ENCODE measurements at places on chromosomes 6 and 20.

GRCh38 chr20:13105039-13105438, 96.3 kb downstream of the SPTLC3 start:
- DNase-seq, result no peak

DNA sequence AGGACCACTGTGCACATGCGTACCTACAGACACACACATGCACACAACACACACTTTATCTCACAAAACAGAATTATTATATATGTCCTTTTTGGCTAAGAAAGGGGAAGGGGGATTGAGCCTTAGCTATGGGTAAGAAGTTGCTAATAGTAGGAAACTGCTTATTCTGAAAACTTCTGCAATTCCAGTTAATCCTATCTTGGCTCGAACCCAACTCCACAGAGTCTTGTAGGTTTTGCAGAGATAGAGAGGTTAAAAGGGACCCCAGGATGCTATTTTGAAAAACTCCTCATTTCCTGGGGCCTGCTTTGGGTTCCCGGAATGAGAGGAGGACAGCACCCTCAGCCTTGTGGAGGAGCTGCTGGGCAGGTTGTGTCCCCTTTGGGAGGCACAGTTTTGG, 233.8 kb downstream of the CLIC5 start:
- no peak for DNase-seq

DNA sequence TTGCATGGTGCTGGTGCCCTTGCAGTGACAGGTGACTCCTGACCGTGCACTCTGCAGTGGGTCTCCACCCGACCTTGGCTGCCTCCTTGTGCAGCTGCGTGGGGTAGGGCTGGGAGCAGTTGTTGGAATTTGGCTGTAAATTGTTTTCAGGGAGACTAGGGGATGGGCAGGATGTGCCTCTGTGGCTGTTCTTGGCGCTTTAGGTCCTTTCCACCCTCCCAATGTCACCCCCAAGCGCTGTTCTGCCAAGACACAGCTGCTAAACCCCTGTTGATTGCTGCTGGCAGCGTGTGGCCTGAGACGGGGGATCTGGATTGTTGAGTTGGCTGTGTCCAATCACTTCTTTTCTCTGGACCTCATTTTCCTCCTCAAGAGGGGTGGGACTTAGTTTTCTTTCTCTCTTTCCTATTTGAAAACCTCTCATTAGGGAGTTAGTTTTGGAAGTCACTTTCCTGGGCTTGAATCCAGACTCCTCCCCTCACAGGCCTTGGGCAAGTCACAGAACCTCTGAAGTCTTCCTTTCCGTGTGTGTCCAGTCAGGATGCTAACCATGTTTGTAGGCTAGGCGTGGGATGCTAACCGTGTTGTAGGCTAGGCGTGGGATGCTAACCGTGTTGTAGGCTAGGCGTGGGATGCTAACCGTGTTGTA, 8.5 kb downstream of the IGF2R start:
- peak; percentile 25 for DNase-seq

- no peak for DNase-seq
Observed at GRCh38 chr20:49698477-49698876, 15.2 kb downstream of the B4GALT5 start.

- no peak for DNase-seq
Observed at GRCh38 chr6:119207971-119208725, 129.7 kb upstream of the FAM184A start.

GRCh38 chr20:38919683-38920082, 6.5 kb upstream of the FAM83D start:
- no peak for DNase-seq

- DNase-seq, result no peak
Observed at GRCh38 chr6:121929301-121929700, 470.2 kb upstream of the HSF2 start.

DNA sequence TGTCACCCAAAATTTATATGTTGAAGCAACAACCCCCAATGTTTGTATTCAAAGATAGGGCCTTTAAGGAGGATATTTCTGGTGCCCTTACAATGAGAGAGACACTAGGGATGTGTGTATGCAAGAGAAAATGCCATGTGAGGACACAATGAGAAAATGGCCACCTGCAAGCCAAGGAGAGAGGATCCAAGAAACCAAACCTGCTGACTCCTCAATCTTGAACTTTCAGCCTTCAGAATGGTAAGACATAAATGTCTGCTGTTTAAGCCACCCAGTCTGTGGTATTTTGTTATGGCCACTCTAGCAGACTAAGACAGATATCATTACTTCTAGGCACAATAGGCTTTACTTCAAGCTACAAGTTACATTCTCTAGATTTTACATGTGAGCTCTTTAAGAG, 1145.1 kb upstream of the MAP3K7 start:
- no peak for DNase-seq

DNA sequence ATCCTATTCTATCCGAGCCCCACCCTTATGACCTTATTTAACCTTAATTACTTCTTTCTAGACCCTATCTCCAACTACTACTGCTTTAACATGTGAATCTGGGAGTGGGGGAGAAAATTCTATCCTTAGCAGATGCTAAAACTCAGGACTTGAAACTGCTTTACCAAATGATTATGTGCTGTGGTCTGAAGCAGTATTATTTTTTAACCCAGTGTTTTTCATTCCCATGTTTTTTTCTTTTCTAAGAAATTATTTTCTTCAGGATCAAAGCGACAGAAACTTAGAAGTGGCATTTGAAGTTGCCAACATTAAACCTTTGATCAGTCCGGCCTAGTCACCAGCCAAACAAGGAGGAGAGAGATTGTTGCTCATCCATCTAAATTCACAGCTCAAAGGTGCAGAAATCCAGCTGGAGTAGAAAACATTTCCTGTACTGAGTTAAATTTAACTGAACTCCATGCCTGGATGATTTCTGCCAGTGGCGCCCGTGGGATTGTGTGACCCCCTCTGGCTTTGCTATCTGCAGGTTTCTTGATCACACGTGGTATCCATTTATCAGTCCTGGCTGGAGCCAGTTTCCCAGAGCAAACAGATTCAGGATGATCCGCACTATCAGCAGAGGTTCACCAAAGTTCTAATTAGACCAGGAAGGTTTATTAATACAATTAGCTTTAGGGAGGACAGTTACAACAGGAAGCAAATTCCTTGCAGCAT, 300.5 kb downstream of the PLCB1 start:
- no peak for DNase-seq

DNA sequence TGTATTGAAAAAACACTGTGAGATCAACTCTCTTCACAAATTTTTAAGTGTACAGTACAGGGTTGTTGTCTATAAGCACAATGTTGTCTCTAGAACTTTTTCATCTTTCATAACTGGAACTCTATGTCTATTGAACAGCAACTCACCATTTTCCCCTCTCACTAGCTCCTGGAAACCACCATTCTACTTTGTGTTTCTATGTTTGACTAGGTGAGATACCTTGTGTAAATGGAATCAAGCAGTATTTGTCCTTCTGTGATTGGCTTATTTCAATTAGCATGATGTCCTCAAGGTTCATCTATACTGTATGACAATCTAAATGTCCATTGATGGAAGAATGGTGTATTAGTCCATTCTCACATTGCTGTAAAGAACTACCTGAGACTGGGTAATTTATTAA, 210.1 kb upstream of the FUT9 start:
- DNase-seq, result no peak

DNA sequence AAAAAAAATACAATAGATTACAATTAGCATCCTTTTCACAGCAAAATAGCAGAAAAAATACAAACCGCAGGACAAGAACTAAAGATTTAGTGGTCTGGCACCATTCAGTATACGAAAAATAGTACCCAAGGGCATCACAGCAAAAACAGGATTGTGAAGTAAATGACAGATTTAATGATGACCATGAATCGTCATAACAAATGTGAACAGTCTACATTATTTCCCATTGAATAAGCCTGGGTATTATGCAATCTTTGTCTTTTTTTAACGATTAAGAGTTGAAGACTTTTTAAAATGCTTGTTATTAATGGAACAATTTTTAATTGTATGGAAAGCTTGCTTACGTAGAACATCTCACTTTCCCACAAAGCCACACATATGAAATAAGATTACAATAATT, 432.8 kb downstream of the PKHD1 start:
- no peak for DNase-seq

- DNase-seq, result no peak
Observed at GRCh38 chr6:90319044-90319443, 22.4 kb upstream of the BACH2 start.
